ENCODE measurements at places on chromosomes 3 and 15.

DNA sequence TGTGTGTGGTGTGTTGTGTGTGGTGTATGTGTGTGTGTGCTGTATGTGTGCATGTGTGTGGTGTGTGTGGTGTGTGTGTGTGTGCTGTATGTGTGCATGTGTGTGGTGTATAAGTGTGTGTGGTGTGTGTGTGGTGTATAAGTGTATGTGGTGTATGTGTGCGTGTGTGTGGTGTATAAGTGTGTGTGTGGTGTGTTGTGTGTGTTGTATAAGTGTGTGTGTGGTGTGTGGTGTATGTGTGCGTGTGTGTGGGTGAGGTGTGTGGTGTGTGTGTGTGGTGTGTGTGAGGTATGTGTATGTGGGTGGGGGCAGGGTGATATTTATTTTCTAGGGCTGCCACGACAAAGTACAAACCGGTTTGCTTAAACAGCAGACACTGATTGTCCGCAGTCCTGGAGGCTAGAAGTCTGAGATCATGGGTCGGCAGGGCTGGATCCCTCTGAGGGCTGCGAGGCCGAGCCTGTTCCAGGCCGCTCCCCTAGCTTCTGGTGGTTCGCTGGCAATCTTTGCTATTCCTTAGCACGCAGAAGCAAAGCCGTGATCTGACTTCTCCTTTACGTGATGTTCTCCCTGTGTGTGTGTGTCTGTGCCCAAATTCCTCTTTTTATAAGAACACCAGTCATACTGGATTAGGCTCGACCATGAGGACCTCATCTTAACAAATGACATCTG is 160.2 kb downstream of the XXYLT1 start:
- DNase-seq = no peak

GRCh38 chr15:31159837-31160236 is 58.3 kb upstream of the TRPM1 start:
- no peak for DNase-seq

DNA sequence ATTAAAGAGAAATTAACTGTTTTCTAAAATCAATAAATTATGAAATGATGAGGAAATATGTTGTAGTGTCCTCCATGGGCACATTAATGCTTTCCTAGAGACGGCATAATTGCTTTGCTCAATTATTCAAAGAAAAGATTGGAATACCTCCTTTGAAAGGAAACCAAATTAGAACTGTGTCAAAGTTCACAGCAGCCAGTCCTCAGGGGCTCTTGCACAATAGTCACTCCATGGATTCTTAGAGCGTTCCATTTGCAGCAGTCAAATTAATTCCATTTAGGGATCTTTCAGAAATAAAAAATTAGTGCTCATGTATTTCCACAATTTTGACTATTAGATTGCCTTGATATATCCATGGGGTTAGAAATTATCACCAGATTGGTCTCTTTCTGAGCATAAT is 841.6 kb upstream of the DPPA4 start:
- no peak for DNase-seq

DNA sequence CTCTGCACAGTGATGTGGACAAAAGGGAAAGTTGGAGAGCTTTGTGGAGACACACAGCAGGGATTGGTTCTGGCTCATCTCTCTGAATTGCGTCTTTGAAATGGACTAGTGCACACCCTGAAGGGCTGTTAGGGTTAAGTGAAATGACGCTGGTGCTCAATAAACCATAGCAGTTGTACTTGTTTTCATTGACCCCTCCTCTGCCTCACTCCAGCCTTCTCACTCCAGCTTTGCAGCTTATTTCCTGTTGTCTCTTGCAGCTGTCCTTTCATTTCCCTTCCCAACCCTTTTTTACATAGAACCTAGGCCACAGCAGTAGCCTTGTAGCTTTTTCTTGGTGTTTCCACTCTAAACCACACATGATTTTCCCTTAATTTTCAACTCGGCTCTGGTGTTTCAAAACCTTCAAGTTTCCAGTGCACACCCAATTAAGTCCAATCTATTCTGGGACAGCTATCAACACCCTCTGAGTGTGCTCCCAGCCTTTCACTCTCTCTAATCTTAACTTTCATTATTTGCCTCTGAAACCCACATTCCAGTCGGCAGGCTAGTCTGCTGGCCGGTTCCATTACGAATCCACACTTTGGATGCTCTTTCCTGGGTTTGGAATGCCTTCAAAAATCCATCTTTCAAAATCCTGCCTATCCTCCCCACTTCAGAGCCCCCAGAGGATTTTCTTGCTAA is 6.4 kb downstream of the C3orf52 start:
- no peak for DNase-seq

- DNase-seq = no peak
Measured at GRCh38 chr3:37040231-37040630, 46.9 kb downstream of the MLH1 start.

DNA sequence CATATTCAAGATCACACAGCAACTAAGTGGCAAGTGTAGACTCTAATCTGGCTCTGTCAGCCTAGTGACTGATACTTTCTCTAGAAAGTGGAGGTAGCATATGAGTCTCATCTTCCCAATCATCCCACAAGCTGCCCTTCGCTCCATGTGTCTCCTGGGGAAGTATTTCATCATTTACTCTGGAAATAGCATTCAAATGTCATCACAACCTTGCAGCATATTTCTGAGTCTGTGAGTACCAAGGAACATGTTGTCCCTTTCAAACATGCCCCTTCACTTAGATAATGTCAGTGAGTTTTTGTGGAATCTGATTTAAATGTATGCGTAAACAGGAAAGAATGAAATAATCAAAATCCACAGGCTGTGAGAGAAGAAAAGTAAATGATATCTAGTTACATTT is 322.9 kb downstream of the SLC9A9 start:
- no peak for DNase-seq

GRCh38 chr3:59374818-59375211 is 325.0 kb upstream of the CFAP20DC start:
- no peak for DNase-seq

- no peak for DNase-seq
Measured at GRCh38 chr15:80228959-80229610, 22.9 kb downstream of the CTXND1 start.

DNA sequence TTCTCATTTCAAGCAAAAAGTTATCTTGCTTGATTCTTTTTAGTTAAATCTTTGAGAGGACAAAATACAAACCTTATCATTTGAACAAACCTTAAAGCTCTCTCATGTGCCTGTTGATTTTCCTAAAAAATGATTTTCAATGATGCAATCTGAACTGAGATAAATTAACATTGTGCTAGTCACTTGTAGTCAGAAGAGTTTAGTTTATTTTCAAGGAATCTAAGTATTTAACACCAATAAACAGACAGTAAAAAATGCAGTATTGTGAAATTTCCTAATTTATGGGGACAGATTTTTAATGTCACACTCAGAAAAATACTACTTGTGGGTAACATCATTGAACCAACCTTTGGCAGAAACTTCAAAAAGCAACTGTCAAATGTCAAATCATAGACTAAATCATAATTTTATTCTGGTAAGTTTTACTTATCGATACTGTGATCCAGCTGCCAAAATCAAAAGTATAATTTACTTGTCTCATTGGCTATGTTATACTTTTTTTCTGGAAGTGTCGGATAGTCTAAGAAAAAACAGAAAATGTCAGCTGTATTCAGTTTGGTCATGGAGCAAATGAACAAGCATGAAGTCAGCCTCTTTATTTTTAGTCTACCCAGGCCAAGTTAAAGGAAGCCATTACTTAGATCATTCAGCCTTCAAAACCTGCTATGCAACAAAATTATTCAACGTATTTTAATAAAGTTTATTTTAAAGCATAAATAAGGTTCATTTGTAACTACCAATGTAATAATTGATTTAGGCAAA is 52.4 kb upstream of the FNDC3B start:
- DNase-seq = no peak

- no peak for DNase-seq
Measured at GRCh38 chr15:60044636-60045270, 40.6 kb downstream of the FOXB1 start.

- DNase-seq = no peak
Measured at GRCh38 chr3:59456852-59457485, 407.1 kb upstream of the CFAP20DC start.

- no peak for DNase-seq
Measured at GRCh38 chr3:49992326-49992725, 52.4 kb downstream of the RBM6 start.

DNA sequence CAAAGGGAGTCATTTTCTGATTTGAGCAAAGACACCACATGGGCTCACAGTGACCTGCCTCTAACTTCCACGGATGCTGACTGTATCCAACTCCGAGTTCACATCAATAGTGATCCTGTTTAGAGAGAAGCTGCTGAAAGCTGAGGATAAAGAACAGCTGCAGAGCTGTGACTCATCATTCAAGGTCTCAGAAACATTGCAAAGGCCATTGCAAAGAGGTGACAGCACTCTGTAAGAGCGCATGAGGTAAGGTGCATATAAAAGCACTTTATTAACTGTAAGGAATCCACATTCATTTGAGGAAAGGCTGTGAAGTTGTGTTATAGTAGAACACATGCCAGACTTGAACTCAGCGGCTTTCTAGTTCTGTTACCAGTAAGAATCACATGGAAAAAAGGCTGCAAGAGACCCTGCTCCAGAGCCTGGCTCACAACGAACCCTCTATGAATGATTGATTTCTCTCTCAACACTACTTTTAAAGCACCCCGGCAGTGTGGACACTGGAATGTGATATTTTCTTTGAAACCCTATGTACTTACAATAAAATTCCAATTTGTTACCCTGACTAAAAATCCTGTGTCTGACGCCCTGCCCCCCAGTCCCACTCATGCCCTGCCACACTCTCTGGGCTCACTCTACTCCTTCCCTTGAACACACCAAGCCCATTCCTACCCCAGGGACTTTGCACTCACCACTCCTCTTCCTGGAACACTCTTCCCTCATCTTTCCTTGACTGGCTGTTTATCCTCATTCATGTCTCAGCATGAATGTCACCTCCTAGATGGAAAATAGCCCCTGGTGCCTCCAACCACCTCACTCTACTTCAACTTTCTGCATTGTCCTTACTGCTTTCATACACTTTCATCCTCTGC is 111.2 kb downstream of the LSM3 start:
- no peak for DNase-seq

GRCh38 chr15:84638103-84638502 is 16.0 kb downstream of the WDR73 start:
- no peak for DNase-seq

GRCh38 chr3:108036984-108037741 is 53.7 kb downstream of the CD47 start:
- no peak for DNase-seq

DNA sequence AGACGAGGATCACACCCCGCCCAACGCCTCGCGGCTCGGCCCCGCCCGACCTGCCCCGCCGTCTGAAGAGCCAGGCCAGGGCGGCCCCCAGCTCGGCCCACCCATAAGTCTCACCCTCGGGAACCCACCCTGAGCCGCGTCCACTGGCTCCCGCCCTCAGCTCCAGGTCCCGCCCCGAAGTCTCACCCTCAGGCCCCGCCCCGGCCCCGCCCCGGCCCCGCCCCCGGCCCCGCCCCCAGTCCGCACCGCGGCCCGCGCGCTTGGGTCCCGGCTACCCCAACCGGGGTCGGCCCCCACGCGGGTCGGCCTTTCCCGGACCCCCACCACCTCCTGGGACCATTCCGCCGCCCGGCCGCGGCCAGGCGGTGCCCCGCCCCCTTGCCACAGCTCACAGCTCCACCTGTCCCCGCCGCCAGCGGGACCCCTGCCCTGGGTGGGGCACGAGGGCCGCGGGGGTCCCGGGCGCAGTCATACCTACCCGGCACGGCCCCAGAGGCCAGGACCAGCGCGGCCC is 489 bp downstream of the CSPG5 start:
- DNase-seq = no peak

DNA sequence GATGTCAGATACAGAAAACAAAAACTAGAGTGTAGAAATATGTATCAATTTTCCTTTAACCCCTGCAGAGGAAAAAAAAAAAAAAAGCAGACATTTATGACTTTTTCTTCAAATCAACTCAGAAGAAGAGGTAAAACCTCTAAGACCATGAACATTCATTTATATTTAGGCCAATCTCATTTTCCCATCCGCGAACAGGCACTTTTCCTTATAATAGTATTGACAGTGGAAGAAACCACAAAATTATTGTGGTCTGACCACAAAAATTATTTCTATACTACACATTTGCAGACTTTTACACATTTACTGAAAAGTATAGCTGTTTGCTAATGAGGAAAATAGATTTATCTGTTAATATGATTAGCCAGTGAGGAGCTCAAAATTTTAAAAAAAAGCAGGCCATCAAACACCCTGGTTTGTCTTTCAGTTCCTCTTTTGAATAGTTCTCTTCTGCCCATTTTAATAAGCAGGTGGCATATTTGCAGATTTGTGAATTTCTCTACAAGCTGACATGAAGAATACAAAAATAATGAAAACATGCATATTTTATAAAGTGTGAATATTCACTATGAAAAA is 5.7 kb downstream of the OSBPL11 start:
- DNase-seq = no peak

DNA sequence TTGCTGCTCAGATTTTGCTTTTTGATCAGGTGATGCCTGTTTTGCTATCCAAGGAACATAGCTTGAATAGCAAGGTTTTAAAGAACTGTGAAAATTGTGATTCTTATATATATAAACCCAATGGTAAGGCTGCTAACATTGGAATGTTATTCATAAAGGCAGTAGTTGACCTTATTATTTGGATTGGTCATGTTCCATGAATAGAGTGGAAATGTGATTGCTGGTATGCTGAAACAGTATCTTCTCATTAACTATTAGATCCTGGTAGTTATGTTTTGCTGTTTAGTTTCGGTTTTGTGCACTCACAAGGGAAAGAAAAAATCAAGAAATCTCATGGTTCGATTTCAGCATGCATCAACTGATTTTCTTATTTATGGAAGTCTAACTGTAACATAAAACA is 78.7 kb upstream of the NPHP3 start:
- DNase-seq = no peak

- DNase-seq = no peak
Measured at GRCh38 chr3:98246142-98246541, 17.9 kb upstream of the OR5H6 start.

GRCh38 chr3:122080207-122080587 is 25.0 kb downstream of the CD86 start:
- DNase-seq = no peak

GRCh38 chr3:4720316-4721075 is 227.3 kb downstream of the ITPR1 start:
- DNase-seq = no peak

DNA sequence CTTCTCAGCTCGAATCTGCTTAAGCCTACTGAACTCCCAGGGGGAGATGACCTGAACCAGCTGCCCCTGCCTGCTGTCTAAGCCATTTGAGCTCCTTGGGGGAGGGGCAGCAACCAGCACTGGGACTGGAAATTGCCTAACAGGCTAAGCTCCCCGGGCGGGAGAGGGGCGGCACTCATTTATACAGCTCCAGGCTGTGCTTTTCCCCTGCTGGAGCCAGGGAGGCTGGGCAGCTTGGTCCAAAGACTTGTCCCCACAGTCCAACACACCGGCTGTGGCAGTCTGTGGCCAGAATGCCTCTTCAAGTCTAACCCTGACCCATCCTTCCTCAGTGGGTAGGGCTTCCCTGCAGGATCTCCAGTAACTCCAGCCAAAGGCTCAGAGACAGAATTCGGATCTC is 1241.5 kb downstream of the ROBO2 start:
- no peak for DNase-seq
